ENCODE measurements at places on chromosomes 12 and 14. TPM values are rescaled to one million over a fixed set of nuclear protein-coding genes. Genes with fewer than 3 reads are reported as not detected.
A peak's percentile ranks its signal among the peaks of the same experiment; 100 is the strongest.

GPR68 gene
- 0.28 TPM for total RNA-seq

B3GNT4 gene
- under 0.01 TPM for total RNA-seq

DNA sequence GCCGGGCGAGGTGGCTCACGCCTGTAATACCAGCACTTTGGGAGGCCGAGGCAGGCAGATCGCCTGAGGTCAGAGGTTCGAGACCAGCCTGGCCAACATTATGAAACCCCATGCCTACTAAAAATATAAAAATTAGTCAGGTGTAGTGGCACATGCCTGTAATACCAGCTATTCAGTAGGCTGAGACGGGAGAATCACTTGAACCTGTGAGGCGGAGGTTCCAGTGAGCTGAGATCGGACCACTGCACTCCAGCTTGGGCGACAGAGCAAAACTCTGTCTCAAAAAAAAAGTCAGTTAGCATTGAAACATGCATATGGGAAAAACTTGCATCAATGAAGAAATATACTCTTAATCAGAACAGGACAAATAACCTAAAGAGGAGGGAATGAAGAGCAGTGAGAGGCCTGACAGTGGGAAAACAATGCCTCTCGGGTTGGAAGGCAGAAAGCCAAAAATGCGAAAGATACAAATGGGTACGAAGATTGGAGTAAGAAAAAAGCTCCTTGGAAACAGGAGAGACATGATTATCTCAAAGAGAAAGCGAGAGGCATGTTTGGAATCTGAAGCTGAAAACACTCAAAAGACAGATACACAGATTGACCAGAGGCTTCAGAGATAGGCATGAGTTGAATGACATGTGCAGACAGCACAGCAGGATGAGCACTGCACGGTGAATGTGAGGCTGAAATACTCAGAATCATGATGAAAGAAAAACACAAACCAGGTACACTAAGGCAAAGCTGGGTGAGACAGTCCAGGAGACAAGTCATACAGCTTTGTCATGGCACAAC lies 30.6 kb downstream of the RESF1 start:
- H3K4me1 ChIP-seq: 0 out of 2 replicates have a peak, but pooled peaks cover 3% of the 10 kb centered on the region
- H3K4me3 ChIP-seq: no peak overlapping the region
- no peaks in the 10 kb centered on the region for H3K27me3 ChIP-seq
- no peak overlapping the region for H3K27ac ChIP-seq
- peak; percentile 18 for DNase-seq

GRCh38 chr14:60656686-60657455 lies 7.6 kb upstream of the SIX1 start:
- peak overlapping the region; percentile 77 for H3K4me3 ChIP-seq
- no peaks in the 10 kb centered on the region for H3K27me3 ChIP-seq
- peak; percentile 73 for DNase-seq
- peaks cover 19% of the 10 kb centered on the region for H3K4me1 ChIP-seq

DNA sequence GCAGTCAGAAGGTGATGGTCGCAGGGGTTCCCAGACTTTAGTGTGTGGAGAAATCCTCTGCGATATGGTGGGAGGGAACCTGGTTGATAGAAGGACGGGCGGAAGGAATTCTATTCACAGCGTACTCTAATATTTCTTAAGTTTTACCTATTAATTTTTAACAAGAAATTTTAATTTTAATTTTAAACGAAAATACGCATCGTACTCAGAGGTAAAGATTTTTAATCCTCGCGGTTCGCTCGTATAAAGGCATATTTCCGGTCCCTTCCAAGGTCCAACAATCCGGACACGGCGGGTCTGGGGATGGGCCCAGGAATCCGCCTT lies 338 bp upstream of the SLC48A1 start:
- peaks cover 30% of the 10 kb centered on the region for H3K4me1 ChIP-seq
- peak overlapping the region; percentile 92 for H3K4me3 ChIP-seq
- DNase-seq: no peak
- H3K27me3 ChIP-seq: no peaks in the 10 kb centered on the region
